ENCODE measurements at places on chromosomes 16 and 17.

DNA sequence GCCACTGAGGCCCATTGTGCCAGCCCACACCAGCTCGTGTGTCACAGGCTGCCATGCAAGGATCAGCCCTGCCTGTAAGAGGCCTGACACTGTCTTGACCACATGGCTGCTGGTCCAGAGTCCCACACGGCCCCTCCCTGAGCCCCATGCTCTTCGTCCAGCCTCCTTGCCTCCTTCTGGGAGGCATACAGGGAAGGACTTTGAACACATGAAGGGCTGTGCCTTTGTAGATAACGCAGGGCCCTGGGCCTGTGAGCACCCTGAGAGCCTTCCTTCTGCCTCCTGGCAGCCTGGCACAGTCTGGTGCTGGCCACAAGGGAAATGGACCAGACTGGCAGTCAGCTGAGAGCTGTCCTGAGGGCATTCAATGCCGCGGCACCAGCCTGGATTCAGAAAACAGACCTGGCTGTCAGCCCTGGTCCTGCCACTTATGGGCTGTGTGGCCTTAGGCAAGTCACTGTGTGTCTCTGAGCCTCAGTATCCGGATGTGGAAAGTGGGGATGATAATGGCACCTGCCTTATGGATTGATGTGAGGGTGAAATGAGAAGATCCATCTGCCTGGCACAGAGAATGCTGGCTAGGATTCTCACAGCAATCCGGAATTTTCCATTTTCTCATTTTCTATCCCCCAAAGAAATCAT is 19.2 kb upstream of the SPNS2 start:
- no peak for DNase-seq

GRCh38 chr17:43860927-43861622 is 14.1 kb downstream of the CD300LG start:
- no peak for DNase-seq

DNA sequence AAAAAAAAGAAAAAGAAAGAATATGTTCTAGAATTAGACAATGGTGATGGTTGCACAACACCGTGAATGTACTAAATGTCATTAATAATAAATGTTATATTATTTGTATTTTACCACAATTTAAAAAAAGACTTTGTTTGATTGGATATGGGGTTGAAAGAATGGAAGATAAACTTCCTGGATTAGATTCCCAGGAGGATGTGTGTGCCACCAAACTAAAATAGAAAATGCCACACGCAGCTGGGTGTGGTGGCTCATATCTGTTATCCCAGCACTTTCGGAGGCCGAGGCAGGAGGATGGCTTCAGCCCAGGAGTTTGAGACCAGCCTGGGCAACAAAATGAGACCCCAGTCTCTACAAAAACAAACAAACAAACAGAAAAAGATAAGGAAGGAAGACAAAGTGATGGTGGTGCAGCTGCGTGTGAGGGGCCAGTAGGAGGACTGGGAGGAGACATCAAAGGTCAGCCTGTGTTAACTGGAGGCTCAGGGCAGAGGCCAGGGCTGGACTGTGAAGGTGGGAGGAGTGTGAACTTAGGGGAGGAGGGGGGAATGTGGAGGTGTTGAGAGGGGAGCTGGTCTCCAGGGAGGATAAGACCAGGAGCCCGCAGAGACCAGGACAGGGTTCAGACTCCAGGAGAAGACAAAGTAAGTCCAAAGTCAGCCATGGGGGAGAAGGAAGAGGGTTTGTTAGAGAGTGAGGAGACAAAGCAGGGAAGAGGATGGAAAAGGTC is 4.1 kb downstream of the PECAM1 start:
- DNase-seq = no peak

DNA sequence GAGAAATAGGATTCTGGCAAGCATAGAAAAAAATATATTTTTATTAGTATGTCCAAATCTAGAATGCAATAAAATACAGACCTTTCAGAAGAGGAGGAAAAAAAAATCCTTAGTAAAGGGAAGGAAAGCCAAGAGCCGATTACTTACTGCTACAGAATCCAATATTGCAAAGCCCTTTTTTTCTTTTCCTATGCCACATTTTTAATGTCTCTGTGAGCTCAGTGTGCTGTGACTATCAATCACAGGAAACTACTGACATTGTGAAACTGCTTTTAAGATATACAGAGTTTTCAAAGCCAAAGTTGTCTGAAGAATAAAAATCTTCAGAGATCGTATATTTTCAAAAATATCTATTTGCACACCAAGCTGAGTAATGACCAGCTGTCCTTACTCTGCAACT is 120.4 kb downstream of the CHD9NB start:
- no peak for DNase-seq

GRCh38 chr17:64017381-64017980 is 3.0 kb downstream of the ICAM2 start:
- no peak for DNase-seq

GRCh38 chr16:64486561-64486960 is 635.3 kb downstream of the CDH11 start:
- DNase-seq = no peak

- no peak for DNase-seq
Measured at GRCh38 chr16:89187032-89187769, 13.1 kb downstream of the SLC22A31 start.

DNA sequence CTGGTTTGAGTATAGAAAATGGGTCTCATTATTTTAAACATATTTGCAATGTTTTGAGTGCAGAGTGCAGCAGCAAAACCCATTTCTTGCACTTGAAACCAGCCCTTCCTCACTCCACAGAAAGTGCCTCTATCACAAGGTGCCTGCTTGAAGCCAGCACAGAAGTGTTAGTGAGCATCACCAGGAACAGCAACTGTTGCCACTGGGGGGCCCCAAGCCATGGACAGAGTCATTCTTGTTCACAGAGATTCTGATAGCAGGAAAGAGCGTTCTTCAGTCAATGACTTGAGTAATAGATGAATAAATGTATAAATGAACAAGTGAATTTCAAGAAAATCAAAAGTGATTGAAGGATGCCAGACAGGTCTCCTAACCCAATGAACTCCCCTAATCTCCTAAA is 45.6 kb downstream of the CHD9NB start:
- DNase-seq = no peak

DNA sequence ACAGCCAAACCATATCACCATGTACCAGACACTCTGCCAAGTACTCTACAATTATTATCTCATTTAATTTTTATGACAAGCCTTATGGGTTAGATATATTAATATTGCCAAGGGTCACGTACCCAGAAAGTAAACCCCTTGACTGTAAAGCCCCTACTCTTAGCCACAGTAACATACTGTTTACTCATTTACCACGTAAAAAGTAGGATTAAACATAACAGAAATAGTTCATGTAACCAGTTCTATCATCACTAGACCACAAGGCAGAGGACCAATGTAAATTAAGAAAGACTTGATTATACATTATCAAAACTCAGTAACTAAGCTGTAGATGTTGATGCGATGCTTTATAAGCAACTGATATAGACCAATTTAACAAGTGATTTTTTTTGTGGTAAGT is 101.5 kb upstream of the CNTNAP4 start:
- DNase-seq = no peak

GRCh38 chr16:67104845-67105244 is 4.9 kb upstream of the PHAF1 start:
- peak; percentile 65 for DNase-seq

DNA sequence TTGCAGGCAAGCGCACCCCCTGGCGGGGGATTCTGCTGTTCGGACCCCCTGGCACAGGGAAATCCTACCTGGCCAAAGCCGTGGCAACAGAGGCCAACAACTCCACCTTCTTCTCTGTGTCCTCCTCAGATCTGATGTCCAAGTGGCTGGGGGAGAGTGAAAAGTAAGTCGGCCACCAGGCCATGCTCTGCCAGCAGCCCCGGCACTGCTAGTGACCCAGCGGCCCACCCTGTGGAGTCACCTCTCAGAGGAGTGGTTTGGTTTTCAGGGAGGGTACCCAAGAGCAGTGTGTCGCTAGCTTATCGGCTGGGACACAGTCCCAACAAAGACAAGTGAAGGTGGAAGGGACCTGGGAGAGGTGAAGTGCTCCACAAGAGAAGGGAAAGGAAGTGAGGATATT is 8.2 kb downstream of the VPS4A start:
- DNase-seq = no peak

GRCh38 chr17:18257982-18258355 is 569 bp downstream of the FLII start:
- peak; percentile 83 for DNase-seq

GRCh38 chr17:61384692-61385576 is 14.7 kb upstream of the TBX2 start:
- no peak for DNase-seq

DNA sequence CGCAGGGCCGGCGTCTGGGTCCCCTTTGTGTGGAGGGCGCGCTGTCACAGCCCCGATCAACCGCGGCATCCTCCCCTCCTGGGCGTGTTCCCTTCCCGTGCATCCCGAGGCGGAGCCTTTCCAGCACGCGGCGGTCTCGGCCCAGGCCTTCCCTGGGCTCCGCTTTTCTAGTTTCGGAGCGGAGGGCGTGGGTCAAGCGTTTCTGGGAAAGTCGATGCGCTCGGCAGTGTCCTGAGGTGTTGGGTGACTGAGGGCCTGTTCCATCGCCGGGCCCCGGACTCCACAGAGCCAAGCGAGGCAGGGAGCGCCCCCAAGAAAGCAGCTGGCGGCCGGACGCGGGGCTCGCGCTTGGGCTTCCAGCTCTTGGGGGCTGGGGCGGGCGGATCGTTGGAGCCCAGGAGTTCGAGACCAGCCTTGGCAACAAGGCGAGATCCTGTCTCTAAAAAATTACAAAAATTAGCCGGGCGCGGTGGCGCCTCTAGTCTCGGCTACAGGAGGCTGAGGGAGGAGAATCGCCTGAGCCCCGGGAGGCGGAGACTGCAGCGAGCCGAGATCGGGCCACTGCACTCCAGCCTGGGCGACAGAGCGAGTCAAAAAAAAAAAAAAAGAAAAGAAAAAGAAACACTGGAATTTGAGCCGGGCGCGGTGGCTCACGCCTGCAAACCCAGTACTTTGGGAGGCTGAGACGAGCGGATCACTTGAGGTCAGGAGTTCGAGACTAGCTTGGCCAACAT is 806 bp downstream of the IFT140 start:
- no peak for DNase-seq

DNA sequence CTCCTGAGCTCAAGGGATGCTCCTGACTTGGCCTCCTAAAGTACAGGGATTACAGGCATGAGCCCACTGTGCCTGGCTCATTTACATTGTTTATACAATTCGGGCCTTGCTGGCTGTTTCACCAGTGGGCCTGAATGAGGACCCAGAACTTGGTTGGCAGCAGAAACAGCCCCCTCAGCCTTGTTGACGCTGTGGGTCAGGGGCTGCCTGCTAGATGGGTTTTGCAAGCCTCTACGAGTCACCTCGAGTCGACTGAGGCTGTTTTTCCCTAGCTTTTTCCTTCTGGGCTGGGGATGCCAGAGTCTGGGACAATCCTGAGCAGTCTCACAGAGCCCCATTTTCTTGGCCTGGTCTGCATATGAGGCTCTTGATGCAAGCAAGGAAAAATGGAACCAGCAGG is 16.1 kb downstream of the PPL start:
- DNase-seq = no peak

DNA sequence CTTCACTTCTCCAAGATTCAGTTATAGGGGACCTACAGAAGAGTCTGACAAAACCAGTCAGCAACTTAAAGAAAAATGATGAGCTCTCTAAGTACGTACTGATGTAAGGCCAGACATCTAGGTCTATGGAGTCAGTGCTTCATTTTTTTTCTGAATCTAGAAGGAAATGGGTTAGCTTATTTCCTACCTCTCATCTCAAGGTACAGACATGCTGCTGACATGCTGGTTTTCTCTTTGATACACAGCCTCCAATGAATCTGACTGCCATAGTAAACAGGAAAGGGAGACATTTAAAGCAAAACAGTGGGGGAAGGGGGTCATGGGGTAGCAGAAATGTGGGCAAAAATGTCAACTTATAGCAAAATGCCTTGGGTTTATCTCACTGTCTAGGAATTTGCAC is 16.4 kb downstream of the CDR2 start:
- no peak for DNase-seq

DNA sequence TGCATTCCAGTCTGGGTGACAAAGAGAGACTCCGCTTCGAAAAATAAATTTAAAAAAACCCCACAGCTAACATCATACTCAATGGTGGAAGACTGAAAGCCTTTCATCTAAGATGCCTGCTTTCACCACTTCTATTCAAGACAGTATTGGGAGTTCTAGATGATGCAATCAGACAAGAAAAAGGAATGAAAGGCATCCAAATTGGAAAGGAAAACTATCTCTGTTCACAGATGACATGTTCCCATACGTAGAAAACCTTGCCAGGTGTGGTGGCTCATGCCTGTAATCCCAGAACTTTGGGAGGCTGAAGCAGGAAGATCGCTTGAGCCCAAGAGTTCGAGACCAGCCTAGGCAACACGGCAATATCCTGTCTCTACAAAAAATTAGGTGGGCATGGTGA is 31.1 kb downstream of the RANBP10 start:
- no peak for DNase-seq

DNA sequence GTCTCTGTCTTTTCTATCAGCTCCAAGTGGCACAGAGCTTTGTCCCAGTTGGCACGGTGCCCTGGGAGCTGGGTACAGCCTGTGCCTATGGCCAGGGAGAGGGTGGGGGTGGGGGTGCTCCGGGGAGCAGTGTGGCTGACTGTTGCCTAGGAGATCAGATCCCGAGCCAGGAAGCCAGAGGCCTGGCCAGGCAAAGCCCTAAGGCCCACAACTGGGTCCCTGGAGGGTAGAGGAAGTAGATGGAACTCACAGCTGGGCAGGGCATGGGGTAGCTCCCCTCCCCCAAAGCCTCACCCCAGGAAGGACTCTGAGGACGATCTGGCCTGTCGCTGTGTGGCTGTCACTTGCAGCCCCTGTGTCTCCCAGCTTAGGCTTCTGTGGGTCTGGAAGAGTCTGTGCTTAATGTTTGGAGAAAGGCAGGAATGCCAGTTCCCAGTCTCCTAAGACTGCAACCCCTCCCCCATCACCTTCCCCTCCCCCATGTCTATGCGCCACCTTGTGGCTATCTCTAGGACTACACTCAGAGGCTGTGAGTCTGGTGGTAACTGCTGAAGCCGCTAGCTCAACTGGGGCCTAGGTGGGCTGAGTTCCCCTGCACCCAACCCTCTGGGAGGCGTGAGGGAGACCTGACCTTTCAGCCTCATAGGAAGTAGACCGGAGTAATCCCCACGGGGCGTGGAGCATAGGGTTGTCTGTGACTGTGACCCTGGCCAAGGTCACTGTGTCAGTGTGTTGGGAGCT is 12.6 kb downstream of the THRA start:
- DNase-seq = peak; percentile 95

GRCh38 chr16:27370318-27370717 is 31.7 kb upstream of the IL21R start:
- no peak for DNase-seq

- DNase-seq = no peak
Measured at GRCh38 chr16:66299349-66299748, 67.1 kb upstream of the CDH5 start.

Measured in thyroid gland (tissue), 4 donors.